ENCODE measurements at places on chromosomes 6 and 20. TPM values are rescaled to one million over a fixed set of nuclear protein-coding genes. Genes with fewer than 3 reads are reported as not detected.

GRIK2 gene
- 0.35 TPM for polyA plus RNA-seq

PTCHD4 gene
- polyA plus RNA-seq, result not detected

CST3 gene
- polyA plus RNA-seq, result 267 TPM

GRCh38 chr6:5992551-5993225 is 14.0 kb downstream of the NRN1 start:
- no peak for DNase-seq
- H3K36me3 ChIP-seq, result no peaks in the 10 kb centered on the region
- H3K4me1 ChIP-seq, result peaks cover 52% of the 10 kb centered on the region
- no peak overlapping the region for H3K27ac ChIP-seq
- H3K27me3 ChIP-seq, result peaks cover 56% of the 10 kb centered on the region

DNA sequence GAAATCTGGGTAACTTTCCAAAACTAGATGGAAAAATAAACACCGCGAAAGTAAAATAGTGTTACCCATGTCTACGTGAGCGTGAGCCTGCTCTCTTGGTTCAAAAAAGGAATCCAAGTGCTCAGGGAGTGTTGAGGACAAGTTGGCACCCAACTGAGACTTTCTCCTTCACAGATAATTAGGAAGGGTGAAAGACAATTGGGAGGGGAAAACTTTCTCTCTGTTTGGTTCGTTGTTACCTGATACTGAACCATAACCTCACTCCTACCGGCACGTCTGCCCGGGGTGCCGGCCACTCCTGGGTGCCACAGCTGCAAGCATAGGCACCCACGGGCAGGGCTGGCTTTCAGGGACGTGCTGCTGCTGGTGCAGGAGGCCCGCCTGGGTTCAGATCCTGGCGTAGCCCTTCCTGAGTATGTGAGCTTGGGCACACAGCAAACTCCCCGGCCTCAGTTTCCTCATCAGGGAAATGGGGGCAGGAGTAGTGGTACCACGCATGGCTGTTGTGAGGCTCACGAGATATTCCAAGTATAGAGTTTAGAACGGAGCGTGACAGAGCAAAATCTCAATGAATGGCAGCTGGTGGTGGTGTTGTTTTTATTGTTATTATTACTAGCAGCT is 38.2 kb upstream of the PMEPA1 start:
- no peaks in the 10 kb centered on the region for H3K36me3 ChIP-seq
- peaks cover 7% of the 10 kb centered on the region for H3K27me3 ChIP-seq
- H3K4me1 ChIP-seq, result peaks cover 13% of the 10 kb centered on the region
- H3K4me3 ChIP-seq, result no peak overlapping the region
- DNase-seq, result peak; percentile 69

GRCh38 chr6:43508481-43509141 is 1.5 kb downstream of the LRRC73 start:
- DNase-seq, result peak; percentile 73
- H3K4me3 ChIP-seq, result peak overlapping the region; percentile 86
- peaks cover 31% of the 10 kb centered on the region for H3K27me3 ChIP-seq
- H3K36me3 ChIP-seq, result peaks cover 48% of the 10 kb centered on the region

DNA sequence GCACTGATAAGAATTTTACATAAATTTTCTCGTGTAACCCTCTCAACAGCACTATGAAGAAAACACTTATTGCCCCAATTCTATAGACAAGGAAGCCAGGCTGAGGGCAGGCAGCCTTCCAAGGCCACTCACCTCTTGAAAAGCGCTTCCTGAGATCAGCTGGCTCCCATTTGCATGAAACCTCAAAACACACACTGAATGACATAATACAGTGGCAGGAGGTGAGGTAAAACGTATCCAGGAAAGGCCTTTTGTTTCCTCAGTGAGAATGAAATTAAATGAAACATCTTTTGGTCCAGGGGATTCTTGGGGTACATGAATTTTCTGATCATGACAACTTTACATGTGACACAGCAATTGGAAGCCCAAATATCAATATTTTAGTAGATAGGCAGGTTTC is 112.5 kb downstream of the WDR27 start:
- no peak overlapping the region for H3K4me3 ChIP-seq
- H3K27me3 ChIP-seq, result no peaks in the 10 kb centered on the region
- H3K27ac ChIP-seq, result peak overlapping the region; percentile 50
- H3K4me1 ChIP-seq, result peaks cover 57% of the 10 kb centered on the region

DNA sequence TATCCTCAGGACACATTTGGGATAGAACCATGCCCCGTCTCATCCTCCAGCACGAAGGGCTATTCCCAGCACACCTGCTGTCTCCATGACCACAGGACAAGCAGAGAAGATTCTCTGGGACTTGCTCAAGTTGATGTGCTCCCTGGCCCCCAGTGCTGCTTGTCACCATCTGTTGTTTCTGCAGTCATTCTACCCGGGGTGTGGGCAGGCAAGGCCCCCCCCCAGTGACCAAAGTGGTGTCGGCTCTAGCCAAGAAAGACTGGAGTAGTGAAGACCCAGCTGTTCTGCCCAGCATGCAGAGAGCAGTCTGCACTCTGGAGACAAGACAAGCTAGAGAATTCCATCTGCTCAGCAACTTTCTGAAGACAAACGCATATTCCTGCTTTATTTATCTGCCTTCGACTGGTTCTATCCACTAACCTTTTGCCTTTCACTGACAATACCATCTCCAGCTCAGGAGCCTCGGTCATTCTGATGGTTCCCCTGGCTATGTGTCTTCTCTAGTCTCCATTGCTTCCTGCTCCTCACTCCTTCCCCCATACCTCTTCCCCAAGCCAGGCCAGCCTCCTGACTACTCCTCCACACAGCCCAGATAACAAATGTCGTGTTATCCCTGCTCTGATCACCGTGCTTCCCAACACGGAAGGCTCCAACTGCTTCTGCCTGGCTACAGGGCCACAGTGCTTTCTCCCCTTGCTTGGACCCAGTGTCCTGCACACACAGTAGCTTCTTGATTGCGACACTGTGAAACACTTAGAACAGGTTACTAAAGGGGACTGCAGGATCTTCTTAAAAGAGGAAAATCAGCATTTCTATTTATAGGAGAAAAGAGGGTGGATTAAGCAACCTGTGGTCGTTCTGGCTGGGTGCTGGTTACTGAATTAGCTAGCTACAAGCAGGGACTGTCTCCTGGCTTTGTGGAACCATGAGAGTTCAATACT is 86.7 kb upstream of the EMILIN3 start:
- no peak overlapping the region for H3K4me3 ChIP-seq
- H3K36me3 ChIP-seq, result peaks cover 94% of the 10 kb centered on the region
- no peak for DNase-seq

DNA sequence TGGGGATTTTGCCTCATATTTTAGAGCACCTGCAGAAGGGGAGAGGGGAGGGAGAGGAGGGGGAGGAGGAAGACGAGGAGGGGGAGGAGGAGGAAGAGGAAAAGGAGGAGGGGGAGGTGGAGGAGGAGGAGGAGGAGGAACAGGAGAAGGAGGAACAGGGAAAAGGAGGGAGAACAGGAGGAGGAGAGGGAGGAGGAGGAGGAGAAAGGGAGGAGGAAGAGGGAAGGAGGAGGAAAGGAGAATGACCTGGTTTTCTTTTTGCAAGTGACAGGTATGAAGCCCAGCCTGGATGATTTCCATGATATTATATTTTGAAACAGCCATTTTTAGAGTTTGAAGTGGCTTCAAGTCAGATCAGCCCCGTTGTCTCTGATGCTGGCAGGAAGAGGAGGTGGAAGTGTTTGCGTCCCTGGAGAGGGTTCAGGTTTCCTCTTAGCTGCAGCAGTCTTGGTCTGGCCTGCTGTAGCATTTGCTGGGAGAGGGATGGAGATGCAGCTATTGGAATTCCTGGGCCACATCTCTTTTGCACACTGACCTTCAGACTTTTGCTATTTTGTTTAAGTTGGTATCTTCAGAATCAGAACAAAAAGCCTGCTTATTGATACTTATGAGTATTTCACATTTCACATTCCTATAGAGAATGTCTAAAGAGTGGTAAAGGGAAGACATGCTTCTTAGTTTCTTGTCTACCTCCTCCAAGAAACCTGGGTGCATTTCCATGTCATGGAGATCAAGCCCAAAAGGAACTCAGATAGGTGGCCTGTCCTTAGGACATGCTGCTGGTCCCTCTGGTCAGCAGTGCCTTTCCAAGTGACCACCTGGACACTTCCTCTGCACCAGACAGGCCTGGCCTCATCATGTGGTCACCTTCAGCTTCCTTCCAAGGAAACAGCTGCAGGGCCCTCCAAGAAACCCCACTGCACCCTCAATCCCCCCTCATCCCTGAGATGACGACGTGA is 54.3 kb upstream of the IYD start:
- H3K4me1 ChIP-seq, result no peaks in the 10 kb centered on the region
- no peak for DNase-seq
- H3K4me3 ChIP-seq, result no peak overlapping the region
- no peaks in the 10 kb centered on the region for H3K27me3 ChIP-seq
- no peaks in the 10 kb centered on the region for H3K36me3 ChIP-seq

GRCh38 chr6:37619641-37620040 is 78.0 kb downstream of the MDGA1 start:
- H3K27me3 ChIP-seq, result no peaks in the 10 kb centered on the region
- H3K4me1 ChIP-seq, result no peaks in the 10 kb centered on the region
- DNase-seq, result no peak
- no peak overlapping the region for H3K4me3 ChIP-seq
- H3K27ac ChIP-seq, result no peak overlapping the region
- no peaks in the 10 kb centered on the region for H3K36me3 ChIP-seq

- DNase-seq, result no peak
- H3K36me3 ChIP-seq, result no peaks in the 10 kb centered on the region
- H3K27me3 ChIP-seq, result peaks cover 8% of the 10 kb centered on the region
- H3K4me3 ChIP-seq, result no peak overlapping the region
- no peak overlapping the region for H3K27ac ChIP-seq
Observed at GRCh38 chr20:44752099-44752931, 6.7 kb downstream of the KCNK15 start.
